Activated effector memory CD4-positive, alpha-beta T cell treated with Interleukin-2 at 50 U/mL for 16 hours (primary cell): ENCODE measurements at places on chromosomes 11 and 22.

DNA sequence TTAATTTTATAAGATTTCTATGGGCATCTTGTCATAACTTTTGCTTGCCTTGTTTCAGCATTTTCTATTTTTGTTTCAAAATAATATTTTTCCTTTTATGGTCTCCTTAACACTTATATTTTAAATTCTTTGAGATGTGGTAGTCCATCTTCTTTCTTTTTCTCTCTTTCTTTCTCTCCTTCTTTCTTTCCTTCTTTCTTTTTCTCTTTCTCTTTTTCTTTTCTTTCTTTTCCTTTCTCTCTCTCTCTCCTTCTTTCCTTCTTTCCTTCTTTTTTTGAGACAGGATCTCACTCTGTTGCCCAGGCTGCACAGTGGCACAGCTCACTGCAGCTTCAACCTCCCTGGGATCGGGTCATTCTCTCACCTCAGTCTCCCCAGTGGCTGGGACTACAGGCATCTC, 36.1 kb upstream of the OR10G7 start:
- DNase-seq: no peak

GRCh38 chr22:17917490-17917983, 106.8 kb downstream of the MICAL3 start:
- peak; percentile 7 for DNase-seq

DNA sequence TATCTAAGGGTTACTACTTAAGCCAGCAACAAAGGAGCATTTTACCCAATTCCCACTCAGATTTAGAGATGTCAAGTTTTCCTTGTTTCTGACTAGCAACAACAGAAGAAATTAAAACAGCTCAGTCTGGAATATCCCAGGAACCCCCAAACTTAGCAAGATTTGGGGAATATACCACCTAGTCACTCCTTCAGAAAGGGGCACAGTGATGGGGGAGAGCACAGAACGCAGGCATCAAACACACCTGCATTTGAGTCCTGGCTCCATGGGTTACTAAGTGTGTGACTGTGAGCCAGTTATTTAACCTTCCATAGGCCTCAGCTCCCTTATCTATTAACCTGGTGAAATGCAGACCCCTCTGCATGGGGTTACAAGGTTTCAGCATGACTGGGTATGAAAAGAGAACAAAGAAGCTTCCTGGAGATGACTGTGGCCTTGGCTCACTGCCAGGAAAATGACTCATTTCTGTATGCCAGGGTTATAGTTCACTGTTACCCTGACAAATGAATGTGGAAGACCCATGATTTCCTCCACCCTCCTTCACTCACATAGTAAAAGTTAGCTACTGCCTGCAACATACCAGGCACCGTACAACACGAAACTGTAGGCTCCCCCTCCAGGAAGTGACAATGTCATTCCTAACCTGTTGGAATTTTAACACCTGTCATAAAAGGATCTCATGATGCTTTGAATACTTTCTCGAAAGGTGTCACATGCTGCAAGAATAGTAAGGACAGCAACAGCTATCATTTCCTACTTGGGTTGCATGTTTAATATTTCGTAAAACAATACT, 79.6 kb downstream of the ME3 start:
- peak; percentile 22 for DNase-seq

- DNase-seq: no peak
These were observed 82.3 kb downstream of the ABTB2 start for GRCh38 chr11:34275486-34275885.

GRCh38 chr11:15754221-15754620, 602.1 kb downstream of the SOX6 start:
- DNase-seq: no peak

GRCh38 chr22:23404689-23405365, 175.3 kb downstream of the IGLL1 start:
- no peak for DNase-seq

- DNase-seq: no peak
These were observed 1.6 kb downstream of the CRACR2B start for GRCh38 chr11:829176-829846.

GRCh38 chr11:14111496-14111895, 149.0 kb downstream of the SPON1 start:
- no peak for DNase-seq

DNA sequence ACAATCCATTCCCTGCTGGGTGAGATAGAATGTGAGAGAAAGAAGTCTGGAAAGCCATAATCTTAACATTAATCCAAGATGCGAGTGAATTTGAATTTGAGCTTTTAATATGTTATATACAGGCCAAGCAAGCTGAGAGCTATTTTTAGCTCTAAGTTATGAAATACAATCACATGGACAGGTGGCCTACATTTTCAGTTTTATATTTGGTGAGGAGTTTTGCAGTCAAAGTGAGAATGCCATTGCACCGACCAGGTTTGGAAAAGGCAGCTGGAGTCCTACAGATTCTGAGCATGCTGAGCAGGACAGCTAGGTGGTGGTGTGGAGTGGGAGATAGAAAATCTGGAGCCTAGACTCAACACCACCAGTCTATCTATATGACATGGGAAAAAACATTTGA, 12.0 kb downstream of the OR5B21 start:
- no peak for DNase-seq

GRCh38 chr11:81857386-81857785, 876.3 kb downstream of the FAM181B start:
- DNase-seq: no peak

DNA sequence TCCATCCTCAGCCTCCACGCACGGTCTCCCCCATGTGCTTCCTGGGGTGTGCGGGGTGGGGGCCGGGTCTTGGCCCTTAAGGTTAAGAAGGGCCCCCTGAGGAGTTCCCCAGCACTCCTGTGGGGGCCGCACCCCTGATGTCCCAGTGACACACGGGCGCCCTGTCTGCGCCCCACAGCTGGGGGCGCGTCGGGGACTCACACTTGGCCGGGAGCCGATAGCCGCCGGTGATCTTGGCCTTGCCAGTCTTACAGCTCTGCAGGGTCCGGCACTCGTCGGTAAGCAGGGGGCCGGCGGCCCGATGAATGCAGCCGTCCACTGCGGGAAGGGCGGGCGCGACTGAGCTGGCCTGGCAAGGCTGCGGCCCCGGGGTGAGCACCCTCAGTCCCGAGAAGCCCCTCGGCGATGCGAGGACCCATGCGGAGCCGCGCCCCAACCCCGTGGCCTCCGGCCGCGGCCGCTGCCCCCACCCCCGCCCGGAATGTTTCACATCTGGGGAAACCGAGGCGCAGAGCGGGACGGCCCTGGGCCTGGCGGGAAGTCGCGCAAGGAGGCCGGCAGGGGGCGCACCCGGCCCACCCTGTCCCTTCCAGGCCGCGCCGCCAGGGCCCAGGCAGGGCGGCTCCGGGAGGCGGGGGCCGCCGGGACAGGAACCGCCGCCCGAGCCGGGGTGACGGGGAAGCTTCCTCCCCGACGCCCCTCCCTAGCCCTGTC, 13.9 kb downstream of the OTUB1 start:
- peak; percentile 61 for DNase-seq

DNA sequence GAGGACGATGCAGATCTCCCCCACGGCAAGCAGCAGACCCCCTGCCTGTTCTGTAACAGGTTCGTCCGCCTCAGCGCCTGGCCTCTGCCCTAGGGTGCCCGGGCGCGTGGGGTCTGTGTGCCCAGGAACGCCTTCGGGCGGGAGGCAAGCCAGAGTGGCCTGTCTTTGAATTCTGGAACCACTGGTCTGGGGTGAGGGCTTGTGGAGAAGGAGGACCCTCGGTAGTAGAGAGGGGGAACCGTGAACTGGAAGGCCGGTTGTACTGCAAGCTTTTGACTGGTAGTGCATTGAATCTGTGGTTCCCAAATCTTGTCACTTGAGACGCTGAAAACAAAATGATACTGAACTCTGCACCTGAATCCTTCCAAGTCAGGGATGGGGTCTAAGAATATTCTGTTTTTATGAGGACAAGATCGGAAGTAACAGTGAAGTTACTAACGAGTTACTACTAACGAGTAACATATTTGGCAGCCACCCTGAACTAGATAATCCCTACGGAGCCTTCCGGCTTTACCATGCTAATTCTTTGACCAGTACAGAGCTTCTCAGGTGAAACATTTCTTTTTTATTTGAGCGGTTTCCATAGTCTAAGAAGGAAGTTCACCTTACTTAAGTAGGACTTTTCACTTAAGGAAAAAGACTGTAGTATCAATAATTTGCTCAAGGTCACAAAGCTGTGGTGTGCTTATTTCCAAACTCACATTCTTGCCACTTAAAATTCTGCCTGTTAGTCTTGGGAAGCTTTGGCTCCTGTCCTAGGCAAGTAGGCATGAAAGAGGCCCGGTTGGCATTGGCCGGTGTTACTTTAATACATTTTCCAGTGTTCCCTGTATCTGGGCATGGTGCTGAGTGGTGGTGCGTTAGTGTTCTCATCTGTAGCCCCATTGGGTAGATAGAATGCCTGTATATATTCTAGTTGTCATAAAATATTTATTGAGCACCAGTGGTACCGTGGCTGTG, 860 bp downstream of the PRMT3 start:
- no peak for DNase-seq

DNA sequence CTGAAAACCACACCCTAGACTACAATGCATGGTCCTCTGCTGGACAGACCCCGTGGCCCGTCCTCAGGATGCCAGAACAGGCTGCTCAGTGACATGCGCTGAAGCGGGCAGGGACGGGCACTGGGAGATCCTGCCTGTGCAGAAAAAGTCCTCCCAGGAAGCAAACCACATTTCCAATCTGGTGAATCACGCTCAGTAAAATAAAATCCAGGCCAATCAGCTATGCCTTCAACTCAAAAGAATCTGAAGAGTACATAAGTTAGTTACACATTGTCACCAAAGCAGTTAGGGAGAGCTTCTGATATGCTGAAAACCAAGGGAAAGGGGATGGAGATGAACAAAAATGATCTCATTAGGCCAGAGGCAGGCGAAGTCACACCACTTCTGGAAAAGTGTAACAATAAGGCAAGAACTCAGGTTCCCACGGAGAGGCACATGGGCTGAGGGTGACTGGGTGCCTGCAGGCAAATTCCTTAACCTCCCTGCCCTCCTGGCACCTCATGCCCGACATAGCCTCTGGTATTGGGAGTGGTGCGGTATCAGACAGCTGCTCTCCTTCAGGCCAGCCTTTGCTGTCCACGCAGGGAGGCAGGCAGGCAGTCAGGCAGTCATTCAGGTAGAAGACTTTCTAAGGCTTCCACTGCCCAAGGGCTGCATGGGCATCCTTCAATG, 66.4 kb downstream of the APOL5 start:
- DNase-seq: no peak

DNA sequence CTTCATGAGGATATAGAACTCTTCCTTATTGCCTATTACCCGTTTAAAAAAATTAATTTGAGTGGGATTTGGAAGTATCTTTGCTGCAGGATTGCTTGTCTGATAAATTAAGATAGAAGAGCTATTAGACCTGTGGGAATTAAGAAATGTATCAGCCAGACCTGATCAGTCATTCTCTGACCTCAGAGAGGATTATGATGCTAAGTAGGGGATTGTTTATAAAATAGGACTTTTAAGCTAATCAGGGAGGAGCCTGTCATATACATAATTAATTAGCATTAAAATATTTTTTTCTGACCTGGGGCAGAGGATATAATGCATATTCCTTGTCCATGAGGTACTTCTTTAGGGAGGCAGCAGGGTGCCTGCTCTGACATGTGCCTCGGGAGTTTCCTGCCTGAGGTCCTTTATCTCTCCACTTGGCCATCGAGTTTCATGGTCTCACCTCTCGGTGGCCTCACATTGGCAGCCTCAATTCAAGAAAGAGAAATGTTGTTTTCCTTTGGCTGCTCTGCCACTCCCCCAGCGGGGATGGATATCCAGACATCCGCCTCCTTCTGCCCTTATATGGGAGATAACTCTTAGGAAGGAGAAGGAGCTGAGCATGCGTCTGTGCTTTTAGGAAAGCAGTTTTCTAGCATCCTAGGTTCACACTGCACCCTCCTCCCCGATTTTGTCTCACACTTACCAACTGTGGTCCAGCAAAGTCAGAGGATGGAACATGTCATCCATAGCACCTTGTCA, 41.1 kb downstream of the DIXDC1 start:
- DNase-seq: no peak

DNA sequence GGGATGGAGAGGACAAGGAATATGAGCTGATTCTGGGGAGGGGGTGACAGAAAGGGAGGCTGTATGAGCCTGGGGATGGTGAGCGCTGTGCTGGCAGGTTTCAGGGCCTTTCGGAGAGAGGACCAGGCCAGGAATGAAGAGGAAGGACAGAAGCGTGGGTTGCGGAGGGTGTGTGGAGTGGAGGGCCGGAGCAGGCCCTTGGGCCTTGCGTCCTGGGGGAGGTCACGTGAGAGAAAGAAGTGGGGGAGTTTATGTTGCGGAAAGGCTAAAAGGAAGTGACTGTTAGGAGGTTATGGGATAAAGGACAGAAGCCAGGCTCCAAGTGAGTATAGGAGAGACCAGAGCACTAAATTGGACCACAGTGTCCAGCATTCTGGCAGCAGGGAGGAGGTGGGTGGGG, 17.5 kb downstream of the BCR start:
- no peak for DNase-seq

DNA sequence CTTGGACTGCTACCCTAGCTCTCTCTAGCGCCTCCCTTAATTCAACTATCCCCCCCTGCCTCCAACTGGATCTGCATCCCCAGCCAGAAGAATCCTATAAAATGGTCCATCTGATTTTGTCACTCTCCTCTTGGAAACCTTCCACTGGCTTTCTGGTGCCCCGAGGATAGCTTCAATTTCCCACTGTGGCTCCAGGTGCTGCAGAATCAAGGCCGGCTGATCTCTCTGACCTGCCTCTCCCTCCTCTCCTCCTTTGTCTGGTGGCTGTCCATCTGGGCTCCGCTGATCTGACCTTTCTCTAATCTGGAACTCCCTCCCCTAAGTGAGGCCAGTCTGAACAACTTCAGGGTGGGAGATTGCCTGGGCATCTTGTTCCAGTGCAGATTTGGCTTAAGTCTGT, 6.1 kb upstream of the GRK3 start:
- no peak for DNase-seq

- DNase-seq: no peak
These were observed 8.7 kb upstream of the CARD18 start for GRCh38 chr11:105148241-105148640.

GRCh38 chr22:29148036-29148435, 57.7 kb upstream of the EMID1 start:
- no peak for DNase-seq

DNA sequence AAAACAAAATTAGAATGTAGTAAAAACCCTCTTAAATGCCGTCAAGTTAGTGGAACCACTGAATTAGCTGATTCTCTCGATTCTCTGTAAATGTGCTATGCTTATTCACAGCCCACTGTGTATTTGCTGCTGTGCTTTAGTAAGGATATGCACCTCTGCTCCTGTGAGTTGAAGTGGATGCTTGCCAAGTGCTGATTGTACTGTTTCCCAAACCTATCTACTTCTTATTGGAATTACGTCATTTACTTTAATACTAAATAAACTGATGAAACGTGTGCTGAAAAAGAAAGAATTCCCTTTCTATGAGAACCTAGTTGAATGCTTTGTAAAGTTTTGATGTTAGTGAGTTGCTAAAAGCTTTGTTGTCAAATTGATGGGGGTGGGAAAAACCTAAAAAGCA, 158.4 kb downstream of the LRRC4C start:
- DNase-seq: no peak

- no peak for DNase-seq
These were observed 21.8 kb downstream of the SERPING1 start for GRCh38 chr11:57619331-57619730.

DNA sequence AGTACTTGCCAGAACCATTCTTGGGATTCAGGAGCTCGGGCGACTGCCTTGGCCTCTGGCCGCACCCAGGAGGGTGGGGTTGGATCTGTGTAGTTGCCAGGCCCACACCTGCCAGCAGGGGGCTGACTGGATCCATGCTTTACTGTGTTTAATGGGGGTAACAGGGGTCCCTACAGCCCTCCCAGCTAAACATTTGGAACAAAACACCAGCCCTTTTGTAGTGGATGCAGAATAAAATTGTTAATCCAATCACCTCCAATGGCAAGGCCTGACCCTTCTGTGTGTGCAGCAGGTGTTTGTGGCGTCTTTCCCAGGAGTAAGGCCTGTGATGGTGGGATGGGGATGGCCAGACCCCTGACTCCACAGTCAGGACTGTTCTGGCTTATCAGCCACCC, 22.5 kb downstream of the SUN2 start:
- DNase-seq: peak; percentile 44
